Activated T-cell treated with anti-CD3 and anti-CD28 coated beads, Interleukin-2, amount 50 U/mL, for 72 hours (primary cell): ENCODE measurements at places on chromosomes 13 and 19. TPM values are rescaled to one million over a fixed set of nuclear protein-coding genes. Genes with fewer than 3 reads are reported as not detected.

DNA sequence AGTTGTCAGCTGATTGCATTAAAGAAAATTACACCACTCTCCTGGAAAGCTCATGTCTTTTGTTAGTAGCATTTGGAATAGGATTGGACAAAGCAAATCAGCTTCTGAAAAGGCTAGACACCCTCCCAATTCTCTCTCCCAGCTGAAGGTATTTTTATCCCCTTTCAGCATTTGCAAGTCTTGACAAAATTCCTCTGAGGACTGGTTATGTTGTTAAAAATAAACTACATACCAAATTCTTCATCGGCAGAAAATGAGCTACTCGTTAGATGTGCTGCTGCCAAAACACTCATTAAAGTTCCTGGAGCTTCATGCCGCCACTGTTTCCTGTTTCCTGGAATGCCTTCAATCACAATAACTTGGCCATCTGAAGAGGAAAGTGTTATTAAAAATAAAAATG, 37.1 kb downstream of the UTP14C start:
- no peak for DNase-seq

DNA sequence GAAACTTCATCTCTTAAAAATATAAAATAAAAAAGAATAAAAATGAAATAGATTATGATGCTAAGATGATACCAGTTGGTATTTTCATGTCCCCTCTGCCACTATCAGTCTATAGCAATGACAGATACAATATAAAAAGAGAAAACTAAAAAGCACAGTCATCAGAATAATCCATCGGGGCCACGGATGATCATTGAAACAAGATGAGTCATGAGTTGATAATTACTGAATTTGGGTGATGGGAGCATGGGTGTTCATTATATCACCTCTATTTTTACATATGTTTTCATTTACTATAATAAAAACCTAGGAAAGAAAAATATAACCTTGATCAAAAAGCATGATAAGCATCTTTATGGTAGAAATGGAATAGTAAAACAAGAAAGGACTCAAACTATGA, 41.1 kb downstream of the PIBF1 start:
- no peak for DNase-seq

The CYP2A7 gene
- total RNA-seq: not detected

DNA sequence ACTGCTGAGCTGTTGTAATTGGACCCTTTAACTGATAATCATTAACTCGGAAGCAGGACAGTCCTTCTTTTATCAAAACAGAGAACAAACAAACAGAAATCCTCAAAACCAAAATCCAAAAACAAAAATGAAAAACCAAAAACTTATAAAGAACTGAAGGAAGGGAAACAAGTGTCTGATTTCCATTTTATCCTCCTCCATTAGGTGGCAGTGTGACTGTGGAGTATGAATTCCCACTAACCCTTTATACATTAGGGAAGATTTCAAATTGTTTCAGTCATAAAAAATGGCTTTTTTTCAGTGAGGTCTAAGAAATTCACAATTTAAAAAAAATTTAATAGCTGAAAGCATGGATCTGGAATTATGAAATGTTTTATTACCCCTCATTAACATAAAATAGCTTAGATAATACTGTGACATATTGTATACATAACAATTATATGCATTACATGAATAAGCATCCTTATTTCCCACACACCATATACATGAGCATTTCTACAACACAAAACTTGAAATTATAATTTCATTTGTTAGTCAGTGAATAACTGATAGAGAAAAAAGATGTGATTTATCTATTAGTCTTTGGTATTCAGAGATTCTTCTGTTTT, 1074.3 kb upstream of the PCDH9 start:
- DNase-seq: no peak

- DNase-seq: no peak
Measured at GRCh38 chr19:35784503-35785338, 9.4 kb downstream of the ARHGAP33 start.

DNA sequence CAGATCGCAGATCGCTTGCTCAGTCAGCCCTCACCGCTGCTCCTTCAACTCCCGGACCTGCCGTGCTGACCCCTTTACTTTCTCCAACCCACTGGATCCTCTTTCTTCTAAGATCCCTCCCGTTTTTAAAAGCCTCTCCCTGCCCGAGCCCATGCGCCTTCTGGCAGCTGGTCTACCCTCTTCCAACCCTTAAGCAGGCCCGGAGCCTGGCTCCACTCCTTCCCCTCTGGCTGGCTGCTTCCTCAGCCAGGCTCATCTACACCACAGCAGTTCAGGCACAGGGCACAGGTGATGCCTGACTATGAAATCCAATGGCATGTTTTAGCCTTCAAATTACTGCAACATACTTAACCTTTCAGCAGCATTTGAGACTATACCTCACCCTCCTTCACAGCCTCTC, 63.8 kb upstream of the PABPC3 start:
- DNase-seq: no peak

DNA sequence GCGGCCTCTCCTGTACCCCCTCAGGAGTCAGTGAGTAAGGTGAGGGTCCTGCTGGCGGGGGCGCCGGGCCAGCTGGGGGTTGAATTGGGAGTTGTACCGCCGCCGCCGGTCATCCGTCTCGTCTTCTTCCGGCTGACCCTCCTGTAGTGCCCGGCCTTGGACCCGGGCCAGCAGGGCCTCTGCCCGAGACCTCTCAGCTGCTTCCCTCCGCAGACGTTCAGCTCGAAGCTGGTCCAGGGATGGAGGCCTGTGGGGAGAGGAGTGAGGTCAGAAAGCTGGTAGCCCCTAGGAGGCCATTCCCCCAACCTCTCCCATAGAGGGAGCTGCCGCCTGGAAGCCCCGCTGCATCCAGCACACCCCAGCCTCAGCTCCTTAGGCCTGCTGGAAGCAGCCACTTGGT, 3.8 kb downstream of the LENG1 start:
- DNase-seq: no peak

DNA sequence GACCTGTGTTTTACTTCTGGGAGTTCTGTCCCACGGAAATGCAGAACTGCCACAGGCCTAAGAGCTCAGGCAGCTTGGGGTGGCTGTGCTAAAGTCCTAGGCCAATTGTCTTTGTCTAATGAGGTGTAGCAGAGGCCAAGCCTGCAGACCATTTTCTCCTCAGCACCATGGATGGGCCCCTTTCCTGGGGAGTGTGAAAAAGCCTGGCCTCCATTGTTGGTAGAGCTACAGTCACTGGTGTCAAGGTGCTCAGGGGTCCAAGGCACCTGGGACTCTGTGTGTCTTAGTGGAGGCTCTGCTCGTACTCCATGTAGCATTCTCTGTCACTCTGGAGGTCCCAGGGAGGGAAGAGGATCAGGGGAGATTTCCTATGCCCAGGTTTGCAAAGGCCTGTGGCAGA, 329.6 kb downstream of the SLITRK5 start:
- DNase-seq: no peak

- no peak for DNase-seq
Measured at GRCh38 chr13:27857282-27857681, 62.5 kb upstream of the PDX1 start.

The IGFL3 gene
- total RNA-seq: not detected

GRCh38 chr19:23098988-23099387, 17.8 kb upstream of the ZNF730 start:
- DNase-seq: no peak

- DNase-seq: no peak
Measured at GRCh38 chr13:110458594-110459365, 102.7 kb downstream of the RAB20 start.

DNA sequence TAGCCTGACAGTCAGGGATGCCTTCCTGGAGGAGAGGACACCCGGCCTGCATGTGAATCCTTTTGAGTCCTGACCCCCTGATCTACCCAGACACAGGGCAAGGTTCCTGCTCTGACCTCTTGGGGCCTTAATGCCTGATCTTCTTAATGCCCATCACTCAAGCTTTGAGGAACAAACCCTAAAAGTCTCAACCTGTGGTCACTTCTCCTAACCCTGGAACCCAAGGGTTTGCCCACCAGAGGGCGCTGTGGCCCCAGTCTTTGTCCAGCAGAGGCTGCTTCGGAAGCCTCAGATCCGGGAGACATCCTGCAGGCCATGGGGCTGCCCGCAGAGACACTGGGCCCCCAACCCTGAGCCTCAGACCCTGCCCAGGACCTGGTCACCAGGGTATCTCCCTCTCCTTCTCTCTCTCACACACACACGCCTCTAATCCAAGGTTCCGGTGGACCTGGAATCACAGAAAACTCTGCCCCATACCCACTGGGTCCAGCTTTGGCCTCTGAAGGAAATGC, 9.8 kb upstream of the DPF1 start:
- DNase-seq: peak; percentile 87

GRCh38 chr19:55265173-55265572, 6.4 kb upstream of the PPP6R1 start:
- no peak for DNase-seq

- DNase-seq: no peak
Measured at GRCh38 chr13:30022796-30023195, 172.4 kb upstream of the UBL3 start.

DNA sequence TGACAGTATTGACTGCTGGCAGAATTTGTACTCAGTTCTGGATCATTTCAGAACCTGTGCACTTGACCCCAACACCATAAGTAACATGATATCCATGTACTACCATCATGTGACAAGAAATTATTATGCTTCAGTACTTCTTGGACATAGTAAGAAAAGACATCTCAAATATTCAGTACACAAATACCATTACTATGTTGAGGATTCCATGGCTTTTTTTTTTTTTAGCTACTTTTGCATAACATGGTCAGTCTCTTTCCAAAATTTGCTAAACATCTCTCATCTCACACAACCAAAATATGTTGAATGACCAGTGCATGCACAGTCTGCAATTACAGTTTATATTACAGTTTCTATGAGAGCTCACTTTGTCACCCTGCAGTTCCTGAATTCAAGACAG, 85.3 kb downstream of the FLT1 start:
- DNase-seq: no peak

DNA sequence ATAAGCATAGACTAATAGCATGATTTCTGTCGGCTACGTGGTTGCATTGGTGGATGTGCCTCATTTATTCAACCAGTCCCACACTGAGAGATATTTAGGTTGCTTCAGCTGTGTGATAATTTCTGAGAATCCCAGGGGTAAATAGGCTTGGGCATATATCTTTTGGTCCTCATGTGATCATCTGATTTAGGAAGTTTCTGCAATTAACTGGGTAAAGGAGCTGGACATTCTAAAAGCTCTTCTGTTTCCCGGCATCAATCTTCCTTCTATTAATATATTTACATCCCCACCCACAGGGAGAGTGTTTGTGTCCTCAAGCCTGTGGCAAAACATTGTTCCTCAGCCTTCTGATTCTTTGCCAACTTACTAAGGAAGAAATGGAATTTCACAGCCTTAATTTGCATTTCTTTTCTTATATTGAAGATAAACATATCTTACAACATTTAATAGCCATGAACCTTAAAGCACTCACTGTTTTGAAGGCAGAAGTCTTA, 431.6 kb downstream of the RFC3 start:
- no peak for DNase-seq

DNA sequence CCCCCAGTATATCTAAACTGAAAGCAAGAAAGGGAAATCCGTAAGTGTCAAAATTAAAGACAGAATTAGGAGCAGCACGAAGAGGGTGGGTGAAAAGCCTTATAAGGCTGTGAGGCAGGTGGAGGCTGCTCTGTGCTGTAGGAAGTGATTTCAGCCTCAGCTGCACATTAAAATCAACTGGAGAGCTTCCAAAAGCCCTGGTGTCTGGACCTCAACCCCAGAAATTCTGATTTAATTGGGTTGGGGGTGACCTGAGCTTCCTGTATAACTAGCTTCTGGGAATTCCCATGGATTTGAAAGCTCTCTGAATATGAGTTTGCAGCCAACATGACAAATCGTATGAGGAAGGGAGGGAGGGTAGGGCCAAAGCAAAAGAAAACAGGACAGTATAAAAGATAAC, 242.4 kb upstream of the TMTC4 start:
- no peak for DNase-seq

DNA sequence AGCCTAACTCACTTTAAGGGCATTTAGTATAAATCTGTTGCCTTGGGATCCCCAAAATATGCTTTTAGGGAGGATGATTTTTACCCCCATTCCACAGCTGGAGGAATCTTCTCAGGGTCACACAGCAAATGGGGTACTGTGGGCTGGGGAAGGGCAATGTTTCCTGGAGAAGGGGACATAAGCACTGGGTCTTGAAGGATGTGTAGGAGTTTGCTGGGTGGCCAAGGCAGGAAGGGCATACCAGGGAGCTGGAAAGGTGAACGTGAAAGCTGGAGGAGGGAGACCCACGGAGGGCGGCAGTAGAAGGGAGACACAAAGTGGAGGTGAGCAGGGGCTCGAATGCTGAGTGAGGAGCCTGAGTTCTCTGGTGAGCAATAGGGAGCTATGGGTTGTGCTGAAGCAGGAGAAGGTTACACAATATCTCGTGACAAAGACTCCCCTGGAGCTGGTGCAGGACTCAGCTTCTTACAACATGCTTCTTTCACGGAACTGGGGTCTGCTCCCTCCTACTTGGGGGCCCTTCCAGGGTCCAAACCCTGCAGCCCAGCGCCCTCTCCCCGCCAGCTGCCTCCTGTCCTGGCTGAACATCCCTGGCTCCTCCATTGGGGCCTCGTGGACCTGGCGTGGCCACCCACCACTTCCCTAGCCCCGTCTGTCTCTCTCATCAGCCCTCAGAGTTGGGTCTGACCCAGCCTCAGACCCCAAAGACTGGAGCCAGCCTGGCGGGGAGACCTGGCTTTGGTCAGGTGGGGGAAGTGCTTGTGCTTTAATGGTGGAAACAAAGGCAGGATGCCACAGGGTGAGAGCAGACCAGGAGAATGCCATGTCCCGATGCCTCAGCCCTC, 11.1 kb downstream of the CILP2 start:
- DNase-seq: no peak

GRCh38 chr13:32530841-32531253, 7.7 kb downstream of the N4BP2L2 start:
- no peak for DNase-seq

- peak; percentile 38 for DNase-seq
Measured at GRCh38 chr13:114339857-114340534, 25.7 kb downstream of the CHAMP1 start.

The SIGLEC9 gene
- total RNA-seq: 0.74 TPM

- DNase-seq: no peak
Measured at GRCh38 chr19:39247701-39248664, 673 bp downstream of the IFNL4 start.
